ENCODE measurements at places on chromosomes 13 and 19. TPM values are rescaled to one million over a fixed set of nuclear protein-coding genes. Genes with fewer than 3 reads are reported as not detected.

DNA sequence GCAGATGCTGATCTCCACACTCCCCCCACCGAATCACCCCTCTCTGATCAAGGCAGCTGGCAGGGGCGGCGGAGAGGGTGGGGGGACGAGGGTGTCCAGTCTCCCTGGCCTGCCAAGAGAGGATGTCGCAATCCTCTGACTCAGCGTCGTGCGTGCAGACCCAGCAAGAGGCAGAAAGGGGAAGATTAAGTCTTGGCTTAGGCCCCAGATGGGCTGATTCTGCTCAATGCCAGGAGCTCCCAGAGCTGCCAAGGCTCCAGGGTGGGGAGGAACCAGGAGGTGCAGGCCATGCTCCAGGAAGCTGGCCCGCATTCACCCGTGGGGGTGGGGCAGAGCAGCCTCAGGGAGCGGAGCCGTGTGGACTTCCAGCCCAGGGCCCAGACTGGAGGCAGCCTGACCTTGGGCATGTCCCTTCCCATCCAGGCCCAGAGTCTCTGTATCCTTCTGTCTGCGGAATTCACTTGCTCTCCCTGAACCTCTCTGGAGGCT is 6.6 kb upstream of the BCL3 start:
- peak overlapping the region; percentile 88 for H3K27ac ChIP-seq
- H3K4me1 ChIP-seq: peaks cover 59% of the 10 kb centered on the region
- peak; percentile 85 for DNase-seq
- no peaks in the 10 kb centered on the region for H3K36me3 ChIP-seq
- peak overlapping the region; percentile 38 for H3K4me3 ChIP-seq
- H3K27me3 ChIP-seq: no peaks in the 10 kb centered on the region

FOXO1 gene
- total RNA-seq: 9.5 TPM

- DNase-seq: no peak
- H3K27me3 ChIP-seq: no peaks in the 10 kb centered on the region
- no peak overlapping the region for H3K4me3 ChIP-seq
- H3K4me1 ChIP-seq: no peaks in the 10 kb centered on the region
Observed at GRCh38 chr13:35909091-35909490, 222.1 kb downstream of the DCLK1 start.

DNA sequence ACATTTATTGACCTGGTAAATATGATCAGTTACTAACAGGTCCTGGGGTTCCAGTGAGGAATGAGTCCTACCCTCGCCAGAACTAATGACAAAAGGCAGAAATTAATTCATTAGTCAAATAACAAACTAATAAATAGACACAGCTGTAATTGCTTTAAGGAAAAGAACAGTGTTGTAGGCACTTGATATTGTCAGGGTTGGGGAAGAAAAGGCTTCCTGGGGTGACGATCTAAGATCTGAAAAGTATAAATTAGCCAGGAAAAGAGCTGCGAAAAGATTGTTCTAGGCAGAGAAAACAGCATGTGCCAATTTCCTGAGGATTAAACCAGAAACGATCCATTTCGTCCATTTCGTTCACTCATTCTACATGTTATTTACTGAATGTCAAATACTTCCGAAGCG is 670 bp upstream of the CHAF1A start:
- peaks cover 5% of the 10 kb centered on the region for H3K36me3 ChIP-seq
- no peak for DNase-seq
- peak overlapping the region; percentile 85 for H3K27ac ChIP-seq
- H3K4me1 ChIP-seq: peaks cover 46% of the 10 kb centered on the region

PLIN4 gene
- total RNA-seq: not detected

DNA sequence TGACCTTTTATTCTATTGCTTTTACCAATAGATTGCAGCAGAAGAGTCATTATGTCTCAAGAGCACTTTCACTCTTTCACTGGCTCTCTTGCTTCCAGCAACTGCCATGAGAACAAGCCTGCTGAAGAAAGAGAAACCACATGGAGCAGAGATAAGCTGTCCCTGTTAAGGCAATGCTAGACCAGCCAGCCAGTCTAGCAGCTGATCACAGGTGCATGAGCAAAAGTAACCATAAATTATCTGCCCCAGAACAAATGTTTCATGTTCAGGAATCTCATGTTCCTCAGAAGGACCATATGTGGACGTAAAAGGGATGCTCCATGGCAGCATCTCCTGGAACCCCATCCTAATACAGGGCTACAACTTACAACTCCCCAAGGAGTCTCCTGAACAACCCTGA is 20.4 kb upstream of the DCLK1 start:
- H3K4me1 ChIP-seq: no peaks in the 10 kb centered on the region
- H3K27me3 ChIP-seq: no peaks in the 10 kb centered on the region
- H3K27ac ChIP-seq: no peak overlapping the region

LINGO3 gene
- 0.21 TPM for total RNA-seq

F7 gene
- not detected for total RNA-seq
